Astrocyte of the cerebellum (primary cell): ENCODE measurements at places on chromosomes 1 and 21.

DNA sequence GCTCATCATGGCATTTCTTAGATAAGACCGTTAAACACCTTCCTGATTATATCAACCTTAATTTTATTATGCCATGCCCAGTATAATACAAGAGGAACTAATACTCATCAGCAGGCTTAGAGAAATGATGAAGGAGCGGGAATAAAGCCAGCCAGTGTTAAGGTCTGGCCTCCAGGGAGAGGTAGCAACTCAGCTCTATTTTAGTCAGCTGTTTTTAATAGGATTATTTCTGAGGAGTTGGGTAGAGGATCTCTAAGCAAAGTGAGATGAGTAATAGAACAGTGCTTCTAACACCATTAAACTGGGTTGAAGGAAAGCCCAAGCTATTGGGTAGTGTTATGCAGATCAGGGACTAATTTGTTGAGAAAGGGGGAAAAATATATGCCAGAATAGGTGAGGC, 921.5 kb downstream of the TTLL7 start:
- DNase-seq: no peak

GRCh38 chr21:16407403-16408240, 677.8 kb downstream of the USP25 start:
- no peak for DNase-seq

GRCh38 chr1:26721669-26722355, 26.0 kb downstream of the ARID1A start:
- no peak for DNase-seq

- DNase-seq: no peak
These were observed 89.4 kb downstream of the PAPPA2 start for GRCh38 chr1:176552217-176552991.

GRCh38 chr21:23694390-23694789, 1912.9 kb downstream of the MRPL39 start:
- DNase-seq: no peak

GRCh38 chr1:84598846-84599741, 24.9 kb upstream of the CTBS start:
- DNase-seq: no peak

DNA sequence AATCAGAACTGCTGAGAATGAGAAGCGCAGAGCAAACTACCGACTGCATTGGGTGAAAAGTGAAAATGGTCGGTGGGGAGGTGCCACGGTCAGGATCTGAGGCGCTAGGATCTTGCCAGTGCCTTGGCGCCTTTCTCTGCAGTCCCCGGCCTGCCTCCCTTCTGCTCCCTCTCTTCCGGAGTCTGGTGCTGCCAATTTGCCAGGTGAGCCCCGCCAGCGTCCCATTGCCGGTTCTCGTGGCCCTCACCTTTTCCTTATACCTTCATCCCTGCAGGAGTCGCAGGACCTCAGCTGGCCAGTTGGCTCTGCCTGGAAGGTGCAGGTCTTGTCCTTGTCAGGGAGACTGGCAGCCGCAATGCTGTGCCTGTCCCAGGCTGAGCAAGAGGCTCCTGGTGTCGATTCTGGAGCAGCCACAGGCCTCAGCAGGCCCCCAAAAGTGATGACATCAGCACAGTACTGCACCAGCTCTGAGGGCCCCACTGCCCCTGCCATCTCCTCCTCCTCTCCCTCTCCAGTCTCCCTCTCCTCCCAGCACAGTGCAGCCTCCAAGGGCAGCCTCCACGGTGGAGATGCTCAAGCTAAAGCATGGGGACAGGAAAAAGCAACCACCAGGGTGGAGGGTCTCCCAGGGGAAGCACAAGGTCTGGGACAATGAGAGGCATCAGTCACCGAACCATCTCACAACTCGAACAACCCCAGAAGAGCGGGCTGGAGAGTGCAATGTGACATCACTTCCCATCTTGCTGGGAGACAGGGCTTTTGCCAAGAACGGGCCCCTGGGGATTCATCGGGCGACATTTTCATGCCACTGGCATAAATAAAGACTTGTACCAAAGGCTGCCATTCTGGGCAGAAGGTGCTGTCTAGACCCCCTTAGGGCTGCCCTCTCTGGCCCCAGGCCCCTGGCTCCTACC, 37.1 kb upstream of the H6PD start:
- DNase-seq: no peak

- no peak for DNase-seq
These were observed 60.5 kb downstream of the CD58 start for GRCh38 chr1:116510361-116510760.

- DNase-seq: no peak
These were observed 115.2 kb upstream of the MAGI3 start for GRCh38 chr1:113275083-113275482.

GRCh38 chr1:45820788-45821187, 17.4 kb downstream of the MAST2 start:
- DNase-seq: no peak

- no peak for DNase-seq
These were observed 3.6 kb downstream of the FAM89A start for GRCh38 chr1:231036416-231036815.

GRCh38 chr1:210441028-210441427, 112.3 kb downstream of the HHAT start:
- DNase-seq: no peak

- DNase-seq: no peak
These were observed 443.8 kb downstream of the PRDM2 start for GRCh38 chr1:14143777-14144176.

GRCh38 chr1:32263744-32264143, 12.7 kb downstream of the LCK start:
- no peak for DNase-seq

- DNase-seq: no peak
These were observed 93.4 kb downstream of the PCBP3 start for GRCh38 chr21:45736690-45737484.

- no peak for DNase-seq
These were observed 6.5 kb downstream of the GALNT2 start for GRCh38 chr1:230073371-230074035.

DNA sequence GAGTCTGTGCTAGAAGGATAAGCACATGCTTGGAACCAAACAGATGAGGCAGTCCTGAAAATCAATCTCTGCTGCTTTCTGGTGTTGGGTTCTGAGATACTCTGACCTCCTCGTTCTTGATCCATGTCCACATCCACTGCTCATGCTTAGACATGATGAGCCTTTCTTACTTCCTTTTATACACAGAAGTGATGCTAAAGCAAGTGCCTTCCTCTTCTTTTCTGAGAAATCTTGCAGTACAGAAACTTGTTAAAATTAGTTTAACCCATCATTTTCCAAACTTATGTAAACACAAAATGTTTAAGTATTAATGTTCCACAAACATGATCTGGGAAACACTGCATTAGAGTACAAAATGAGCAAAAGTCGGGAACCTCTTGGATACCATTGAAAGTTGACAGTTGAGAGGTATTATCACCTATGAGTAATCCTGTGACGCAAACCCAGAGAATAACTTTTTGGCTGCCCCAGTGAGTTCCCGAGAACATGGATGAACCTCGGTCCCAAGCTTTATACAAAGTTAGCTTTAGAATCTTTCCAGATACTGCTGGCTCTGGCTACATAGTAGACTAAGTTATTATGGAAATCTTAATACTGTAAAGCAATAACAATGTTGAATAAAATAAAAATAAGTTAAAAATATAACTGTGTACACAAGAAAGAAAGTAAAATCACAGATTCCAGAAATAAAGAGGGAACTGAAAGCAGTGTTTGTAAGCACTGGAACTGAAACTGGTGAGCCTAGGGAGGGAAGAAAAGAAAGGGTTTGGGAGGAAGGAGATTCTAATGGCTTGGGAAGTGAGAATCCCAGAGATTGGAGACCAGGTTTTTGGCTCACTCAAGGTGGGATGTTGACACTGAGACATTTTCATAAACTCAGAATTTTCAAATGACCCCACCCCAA, 429.3 kb upstream of the RUNX1 start:
- no peak for DNase-seq

- no peak for DNase-seq
These were observed 23.3 kb downstream of the IGFN1 start for GRCh38 chr1:201213926-201214325.

GRCh38 chr1:229279242-229279641, 8.3 kb downstream of the RAB4A start:
- no peak for DNase-seq

GRCh38 chr1:44847845-44848244, 4.8 kb upstream of the PTCH2 start:
- no peak for DNase-seq

- no peak for DNase-seq
These were observed 30.2 kb upstream of the IGSF3 start for GRCh38 chr1:116697548-116698243.

DNA sequence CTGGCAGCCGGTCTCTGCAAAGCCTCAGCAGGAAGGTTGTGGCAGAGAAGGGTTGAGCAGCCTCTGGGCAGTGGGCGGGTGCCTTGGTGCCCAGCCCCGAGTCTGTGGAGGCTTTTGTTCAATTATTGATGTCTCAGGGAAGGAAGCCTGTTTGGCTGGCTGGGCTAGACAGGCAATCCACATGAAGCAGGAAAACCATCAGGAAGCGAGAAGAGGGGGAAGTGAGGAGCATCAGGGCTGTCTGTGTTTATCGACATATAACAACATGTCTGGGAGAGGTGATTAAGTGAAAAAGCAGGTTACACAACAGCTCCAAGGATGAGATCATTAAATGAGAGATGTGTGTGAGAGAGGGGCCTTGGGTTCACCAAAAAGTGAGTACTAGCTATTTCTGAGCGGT, 105.4 kb downstream of the UBE2U start:
- no peak for DNase-seq

GRCh38 chr1:204278958-204279357, 65.2 kb upstream of the GOLT1A start:
- DNase-seq: no peak

- DNase-seq: no peak
These were observed 72.9 kb upstream of the CTTNBP2NL start for GRCh38 chr1:112322983-112323678.

DNA sequence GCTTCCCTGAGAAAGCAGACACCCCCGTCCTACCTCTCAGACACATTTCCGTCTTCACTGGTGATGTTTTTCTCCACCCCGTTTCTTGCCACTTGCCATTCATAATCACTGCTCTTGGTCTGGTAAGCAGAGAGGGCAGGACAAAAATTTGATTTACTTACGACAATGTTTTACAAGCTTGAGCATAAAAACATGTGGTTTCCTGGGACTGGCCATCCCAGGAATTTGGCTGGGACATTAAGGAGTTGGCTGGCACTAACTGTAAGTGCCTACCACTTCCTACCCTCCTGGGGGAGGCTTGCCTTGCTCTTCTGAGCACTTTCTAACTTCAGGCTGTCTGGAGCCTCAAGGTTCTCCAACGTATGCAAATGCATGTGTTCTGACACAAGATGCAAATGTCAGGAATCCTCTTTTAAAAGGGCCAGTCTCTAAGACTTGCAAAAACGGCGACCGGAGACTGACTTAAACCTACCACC, 24.2 kb downstream of the ZBTB18 start:
- no peak for DNase-seq
